ENCODE measurements at places on chromosomes 6 and 20. TPM values are rescaled to one million over a fixed set of nuclear protein-coding genes. Genes with fewer than 3 reads are reported as not detected.
A peak's percentile ranks its signal among the peaks of the same experiment; 100 is the strongest.

- peak; percentile 37 for DNase-seq
Measured at GRCh38 chr6:63882208-63882607, 246.6 kb downstream of the PHF3 start.

DNA sequence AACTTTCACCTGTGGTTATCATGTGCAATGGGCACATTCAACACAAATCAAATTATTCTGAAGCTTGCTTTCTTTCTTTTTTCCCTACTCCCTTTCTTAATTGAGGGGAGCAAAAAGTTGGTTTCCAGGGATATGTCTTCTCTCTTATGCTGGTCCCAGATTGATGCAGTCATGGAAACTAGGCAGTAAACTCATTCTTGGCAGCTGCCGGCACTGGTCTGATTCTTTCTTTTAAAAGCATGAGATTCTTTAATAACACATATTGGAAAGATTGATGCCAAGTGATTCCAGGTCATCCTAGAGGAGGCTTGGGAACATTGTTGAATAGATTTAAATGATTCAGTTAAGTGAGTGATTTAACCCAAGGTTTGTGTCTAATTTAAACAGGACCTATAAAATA is 29.0 kb downstream of the PTPRA start:
- DNase-seq = no peak

DNA sequence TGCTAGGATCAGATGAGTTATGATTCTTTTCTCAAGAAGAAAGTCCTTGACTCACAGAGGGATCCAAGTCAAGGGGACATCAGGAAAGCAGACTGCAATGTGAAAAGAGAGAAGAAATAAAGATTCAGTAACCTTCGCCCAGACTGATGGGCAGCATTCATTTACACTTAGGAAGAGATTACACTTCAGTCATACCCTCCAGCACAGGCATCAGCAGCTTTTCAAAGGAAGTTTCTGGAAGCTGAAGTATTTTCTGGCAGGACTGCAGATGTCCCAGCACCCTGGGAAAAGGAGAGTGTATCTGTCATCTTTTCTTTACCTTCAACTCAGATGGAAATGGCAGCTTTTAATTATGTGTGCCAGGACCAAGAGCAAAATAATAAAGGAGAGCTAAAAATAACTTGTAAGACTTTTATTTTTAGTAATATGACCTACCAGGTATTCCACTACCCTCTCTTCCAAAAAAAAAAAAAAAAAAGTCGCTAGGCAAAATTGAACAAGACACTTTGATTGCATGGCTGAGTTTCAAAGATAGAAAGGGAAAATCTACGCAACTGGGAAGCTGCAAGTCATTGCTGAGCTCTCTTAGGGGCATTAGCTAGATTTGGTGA is 712.1 kb downstream of the EPM2A start:
- no peak for DNase-seq

DNA sequence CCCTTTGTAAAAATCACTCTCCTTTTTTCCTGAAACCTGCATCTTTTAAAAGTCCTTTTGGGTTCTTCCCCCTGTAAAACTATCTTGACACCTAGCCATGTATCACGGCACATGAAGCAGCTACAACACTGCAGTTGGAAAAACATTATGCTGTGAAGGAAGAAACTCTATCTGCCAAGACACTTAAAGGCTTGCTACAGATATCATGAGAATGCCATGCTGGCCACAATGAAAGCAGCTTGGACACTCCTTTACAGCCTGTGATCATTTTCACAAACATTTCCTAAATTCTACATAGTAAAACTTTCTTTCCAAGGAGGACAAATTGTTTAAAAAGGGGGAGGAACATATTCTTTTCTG is 31.8 kb downstream of the CNKSR3 start:
- DNase-seq = no peak

GRCh38 chr6:135179372-135179771 is 1.7 kb upstream of the MYB start:
- DNase-seq = no peak

GRCh38 chr20:57397693-57398108 is 6.5 kb downstream of the RBM38 start:
- DNase-seq = no peak

DNA sequence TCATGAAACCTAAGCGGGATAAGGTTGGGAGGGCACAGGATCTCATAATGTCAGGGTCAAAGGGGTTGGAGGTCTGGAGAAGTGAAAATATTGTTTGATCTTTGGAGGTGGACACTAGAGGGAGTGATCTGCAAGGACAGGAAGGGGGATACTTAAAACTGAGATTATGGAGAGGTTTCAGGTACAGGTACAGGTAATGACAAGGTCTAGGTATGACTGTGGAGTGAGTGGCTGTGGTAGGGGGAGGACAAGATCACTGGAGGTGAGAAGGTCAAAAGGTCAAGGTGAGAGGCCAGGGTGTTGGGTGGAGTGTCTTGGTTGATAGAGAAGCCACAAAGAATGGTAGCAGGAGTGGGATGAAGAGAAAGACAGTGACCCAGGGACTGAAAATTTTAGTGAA is 16.8 kb upstream of the NOTCH4 start:
- no peak for DNase-seq

DNA sequence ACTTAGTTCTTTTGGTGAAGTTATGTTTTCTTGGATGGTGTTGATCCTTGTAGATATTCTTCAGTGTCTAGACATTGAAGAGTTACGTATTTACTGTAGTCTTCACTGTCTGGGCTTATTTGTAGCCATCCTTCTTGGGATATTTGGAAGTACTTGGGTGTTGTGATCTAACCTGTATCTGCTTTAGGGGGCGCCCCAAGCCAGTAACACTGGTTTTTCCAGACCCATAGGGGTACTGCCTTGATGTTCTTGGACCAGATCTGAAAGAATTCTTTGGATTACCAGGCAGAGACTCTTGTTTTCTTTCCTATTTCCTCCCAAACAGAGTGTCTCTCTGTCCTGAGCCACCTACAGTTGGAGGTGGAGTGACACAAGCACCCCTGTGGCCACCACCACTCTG is 309.1 kb upstream of the IMPG1 start:
- peak; percentile 39 for DNase-seq

DNA sequence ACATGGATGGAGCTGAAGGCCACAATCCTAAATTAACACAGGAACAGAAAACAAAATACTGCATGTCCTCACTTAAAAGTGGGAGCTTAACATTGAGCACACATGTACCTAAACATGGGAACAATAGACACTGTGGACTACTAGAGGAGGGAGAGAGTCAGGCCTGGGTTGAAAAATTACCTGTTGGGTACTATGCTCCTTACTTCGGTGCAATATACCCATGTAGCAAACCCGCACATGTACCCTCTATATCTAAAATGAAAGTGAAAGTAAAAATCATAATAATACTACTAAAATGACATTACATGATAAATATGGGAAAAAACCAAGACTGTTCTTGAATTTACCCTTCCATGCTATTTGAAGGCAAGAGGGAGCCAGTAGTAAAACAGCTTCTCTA is 1273.8 kb upstream of the ADGRB3 start:
- DNase-seq = no peak

DNA sequence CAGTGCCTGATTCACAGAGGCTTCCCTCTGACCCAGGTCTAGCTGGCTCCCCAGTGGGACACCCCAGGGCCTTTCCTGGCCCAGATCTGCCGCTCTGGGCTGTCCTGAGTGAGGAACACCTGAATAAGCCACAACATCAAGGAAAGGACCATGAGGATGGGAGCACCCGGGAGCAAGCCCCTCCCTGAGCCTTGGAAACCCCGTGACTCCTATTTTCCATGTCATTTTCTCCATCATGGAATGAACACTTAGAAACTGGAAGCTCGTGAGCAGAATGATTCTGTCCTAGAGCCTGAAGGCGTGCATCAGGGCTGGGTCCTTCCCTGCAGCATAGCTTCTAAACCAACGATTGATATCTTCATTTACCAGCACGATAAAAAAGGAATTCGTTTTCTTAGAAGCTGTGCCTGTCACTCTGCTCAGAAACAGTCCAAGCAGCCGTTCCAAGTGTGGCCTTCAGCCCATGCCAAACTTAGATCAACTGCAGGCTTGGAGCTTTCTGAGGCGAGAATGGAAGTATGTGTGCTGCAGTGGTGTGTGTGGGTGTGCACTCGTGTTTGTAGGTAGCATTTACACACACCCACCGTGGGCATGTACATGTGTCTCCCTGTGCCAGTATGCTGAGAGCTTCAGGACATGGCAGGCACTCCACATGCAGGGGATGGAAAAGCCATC is 83.2 kb upstream of the FOXC1 start:
- DNase-seq = no peak

GRCh38 chr20:37911838-37912281 is 8.9 kb downstream of the VSTM2L start:
- peak; percentile 87 for DNase-seq

GRCh38 chr20:58619864-58620431 is 31.1 kb upstream of the STX16 start:
- DNase-seq = peak; percentile 62

GRCh38 chr20:17497821-17498580 is 33.2 kb downstream of the BFSP1 start:
- DNase-seq = no peak

DNA sequence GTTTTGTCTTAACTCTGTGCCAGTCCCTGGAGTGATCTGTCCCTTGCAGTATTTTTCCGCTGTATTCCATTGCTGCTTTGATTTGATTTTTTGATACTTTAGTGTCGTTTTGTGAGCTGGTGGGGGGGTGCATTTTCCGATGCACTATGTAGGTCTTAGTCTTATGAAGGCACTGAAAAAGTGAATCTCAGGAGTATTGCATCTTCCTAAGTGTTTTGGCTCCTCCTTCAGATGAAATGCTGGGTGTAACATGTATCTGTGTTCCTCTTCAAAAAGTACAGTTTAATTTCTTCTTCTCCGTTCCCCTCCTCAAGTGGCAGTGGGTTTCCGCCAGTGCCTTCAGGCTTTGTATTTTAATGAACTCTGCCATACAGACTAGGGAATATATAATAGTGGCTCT is 580.7 kb upstream of the GJE1 start:
- no peak for DNase-seq

DNA sequence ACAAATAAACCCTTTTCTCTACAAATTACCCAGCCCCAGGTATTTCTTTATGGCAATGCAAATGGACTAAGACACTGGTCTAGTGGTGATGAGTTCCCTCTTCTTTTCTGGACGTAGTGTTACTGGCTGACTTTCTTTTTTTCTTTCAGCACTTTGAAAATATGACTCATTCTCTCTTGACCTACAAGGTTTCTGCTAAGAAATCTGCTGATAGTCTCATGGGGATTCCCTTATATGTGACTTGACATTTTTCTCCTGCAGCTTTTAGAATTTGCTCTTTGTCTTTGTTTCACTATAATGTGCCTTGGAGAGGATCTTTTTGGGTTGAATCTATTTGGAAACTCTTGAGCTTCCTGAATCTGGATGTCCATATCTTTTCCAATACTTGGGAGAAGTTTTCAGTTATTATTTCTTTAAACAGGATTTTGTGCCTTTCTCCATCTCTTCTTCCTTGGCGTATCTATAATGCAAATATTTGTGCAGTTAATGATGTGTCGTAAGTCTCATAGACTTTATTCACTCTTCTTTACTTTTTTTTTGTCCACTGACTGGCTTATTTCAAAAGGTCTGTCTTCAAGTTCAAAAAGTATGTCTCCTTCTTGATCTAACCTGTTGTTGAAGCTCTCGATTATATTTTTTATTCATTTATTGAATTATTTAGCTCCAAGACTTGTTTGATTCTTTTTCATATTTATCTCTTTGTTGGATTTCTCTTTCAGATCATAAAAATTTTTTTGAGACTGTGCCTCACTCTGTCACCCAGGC is 42.2 kb upstream of the TPD52L1 start:
- no peak for DNase-seq

GRCh38 chr6:158043586-158044524 is 62.2 kb downstream of the SYNJ2 start:
- peak; percentile 22 for DNase-seq

DNA sequence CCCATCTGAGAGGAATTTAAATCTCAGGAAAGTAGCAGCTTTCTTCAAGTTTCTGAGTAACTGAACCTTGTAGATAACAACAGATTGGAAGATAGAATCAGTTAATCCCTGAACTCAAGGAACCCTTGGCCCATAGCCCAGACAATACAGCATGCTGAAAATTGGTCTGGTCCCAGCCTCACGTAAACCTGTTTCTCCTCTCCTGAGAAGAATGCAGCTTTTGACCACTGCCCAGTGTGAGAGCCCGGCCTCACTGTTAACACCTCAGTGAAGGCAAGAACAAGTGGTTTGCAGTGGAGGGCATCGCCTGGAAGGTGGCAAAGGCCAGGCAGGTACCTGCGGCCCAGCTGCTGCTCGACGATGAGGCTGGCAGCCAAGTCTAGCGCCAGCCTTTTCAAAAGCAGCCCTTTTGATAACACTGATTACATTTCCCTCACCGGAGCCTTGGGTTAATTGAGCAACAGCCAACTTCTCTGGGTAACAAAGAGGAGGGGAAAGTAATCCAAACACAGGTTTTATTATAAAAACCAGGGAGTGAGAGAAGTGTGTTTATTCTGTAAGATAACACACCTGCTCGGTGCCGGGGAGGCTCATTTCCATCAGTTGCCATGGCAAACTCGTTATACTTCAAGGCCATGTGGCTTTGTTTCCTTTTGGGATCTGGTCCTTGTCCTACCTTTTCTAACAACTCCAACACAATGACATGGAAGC is 54.0 kb downstream of the TRAF3IP2 start:
- no peak for DNase-seq

DNA sequence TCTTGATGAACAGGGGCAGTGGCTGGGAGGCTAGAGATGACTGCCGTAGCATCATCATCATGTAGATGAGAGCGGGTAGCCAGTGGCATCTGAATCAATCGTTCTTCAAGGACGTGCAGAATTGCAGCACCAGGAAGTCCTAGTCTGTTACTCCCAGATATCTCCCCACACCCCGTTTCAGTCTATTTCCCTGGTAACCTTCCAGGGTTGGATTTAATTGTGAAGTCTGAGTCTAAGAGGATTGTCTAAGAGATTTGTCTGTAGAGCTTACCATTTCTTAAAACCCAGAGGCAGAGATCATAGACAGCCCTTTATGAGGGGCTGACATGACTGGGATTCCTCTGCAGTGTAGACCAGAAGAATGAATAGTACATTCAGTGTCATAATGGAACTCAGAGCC is 16.6 kb upstream of the CD83 start:
- DNase-seq = no peak

DNA sequence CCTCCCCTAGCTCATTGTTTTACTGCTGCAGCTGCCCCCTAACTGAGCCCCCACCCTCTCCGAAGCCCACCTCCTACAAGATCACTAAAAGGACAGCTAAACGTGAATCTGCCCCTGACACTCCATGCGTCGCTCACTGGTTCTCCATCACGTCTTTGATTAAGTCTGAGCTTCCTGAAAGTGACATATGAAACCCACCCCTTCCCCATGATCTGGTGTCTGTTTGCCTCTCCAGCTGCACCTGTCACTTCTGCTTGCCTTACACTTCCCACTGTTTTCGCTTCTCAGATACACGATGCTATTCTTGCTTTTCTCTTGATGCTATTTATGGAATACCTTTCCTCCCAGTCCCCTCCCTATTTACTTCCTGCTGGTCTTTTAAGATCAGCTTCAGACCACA is 8.0 kb upstream of the PERP start:
- DNase-seq = no peak

- no peak for DNase-seq
Measured at GRCh38 chr6:33547499-33547898, 32.6 kb downstream of the BAK1 start.

- DNase-seq = peak; percentile 55
Measured at GRCh38 chr20:9616833-9617461, 102.6 kb downstream of the LAMP5 start.

The ROS1 gene
- total RNA-seq = not detected

The TMC2 gene
- not detected for total RNA-seq

The TSPO2 gene
- not detected for total RNA-seq

The BMP6 gene
- total RNA-seq = 0.61 TPM

The CCDC170 gene
- total RNA-seq = 0.26 TPM

The RPL7L1 gene
- total RNA-seq = 130 TPM

The KHDRBS2 gene
- total RNA-seq = 2.7 TPM

The TNNC2 gene
- 3.1 TPM for total RNA-seq

The PTK7 gene
- total RNA-seq = 126 TPM

The COL12A1 gene
- total RNA-seq = 1.4 TPM
